CD4-positive, alpha-beta T cell treated with Interleukin-6 at 100 ng/mL for 8 hours (primary cell): ENCODE measurements at places on chromosomes 3 and 15.
A peak's percentile ranks its signal among the peaks of the same experiment; 100 is the strongest.

- DNase-seq: no peak
Observed at GRCh38 chr3:14536055-14536815, 3.9 kb downstream of the GRIP2 start.

DNA sequence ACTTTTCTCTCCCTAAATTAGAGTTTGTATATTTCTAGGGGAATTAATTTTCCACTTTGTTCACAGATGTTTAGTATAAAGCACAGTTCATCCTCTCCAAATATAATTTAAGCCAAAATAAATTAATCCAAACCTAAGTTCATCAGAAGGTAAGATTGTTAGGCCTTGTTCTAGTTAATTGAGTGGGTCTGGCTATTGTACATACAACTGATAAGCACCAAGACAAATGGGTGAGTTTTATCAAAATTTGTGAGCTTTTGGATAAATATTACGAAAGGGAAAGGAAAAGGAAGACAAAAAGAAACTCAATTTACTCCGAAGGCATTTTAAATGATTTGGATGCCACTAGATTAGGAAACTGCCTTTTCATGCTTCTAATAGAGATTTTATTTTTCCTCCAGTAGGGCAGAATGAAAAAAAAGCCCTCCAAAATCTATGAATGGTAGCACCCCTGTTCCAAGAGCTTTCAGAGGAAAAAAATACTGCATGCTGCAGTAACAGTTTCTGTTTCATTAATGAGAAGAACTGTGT is 304.0 kb downstream of the ZNF385D start:
- no peak for DNase-seq

- no peak for DNase-seq
Observed at GRCh38 chr3:43999728-44000319, 241.9 kb upstream of the TOPAZ1 start.

GRCh38 chr3:147713234-147714133 is 304.3 kb downstream of the ZIC1 start:
- no peak for DNase-seq

GRCh38 chr3:42751609-42752008 is 21.4 kb downstream of the CCDC13 start:
- no peak for DNase-seq

- DNase-seq: peak; percentile 22
Observed at GRCh38 chr15:28935316-28935715, 49.5 kb downstream of the APBA2 start.
